ENCODE measurements at places on chromosomes 5 and 9.

DNA sequence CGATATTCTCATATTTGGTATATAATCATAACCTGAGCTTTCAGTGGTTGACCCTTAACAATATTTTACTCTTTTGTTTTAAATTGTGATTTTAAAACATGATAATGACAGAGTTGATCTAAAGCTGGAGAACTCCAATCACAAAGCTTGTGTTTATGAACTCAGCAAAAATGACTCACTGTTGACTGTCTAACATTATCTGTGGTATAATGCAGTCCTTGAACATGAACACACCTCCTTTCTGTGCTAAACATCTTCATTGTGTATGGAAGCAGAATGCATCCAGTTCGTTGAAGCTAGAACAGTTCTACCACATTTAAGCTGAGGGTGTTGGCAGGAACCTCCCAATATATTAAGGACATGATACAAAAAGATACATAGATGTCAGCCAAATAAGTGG lies 1030.2 kb upstream of the SEMA6A start:
- DNase-seq: no peak

DNA sequence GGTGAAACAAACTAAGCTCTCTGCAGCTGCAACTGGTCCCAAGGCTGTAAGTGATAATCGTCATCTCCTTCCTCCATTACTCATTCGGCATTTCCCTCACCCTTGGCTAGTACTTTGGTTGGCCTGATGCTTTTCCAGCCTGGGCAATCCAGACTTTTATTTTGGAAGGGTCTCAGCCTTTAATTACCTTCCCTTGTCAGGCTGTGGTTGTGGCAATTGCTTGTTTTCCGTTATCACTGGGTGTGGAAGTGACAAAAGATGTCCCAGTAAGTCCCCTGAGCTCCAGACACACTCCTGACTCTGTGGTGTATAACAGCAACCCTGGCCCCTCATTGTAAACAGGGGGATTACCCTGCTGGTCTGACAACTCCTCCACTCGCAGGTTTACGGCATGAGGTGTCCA lies 6.3 kb upstream of the FAF2 start:
- DNase-seq: no peak

GRCh38 chr9:119722384-119722783 lies 353.1 kb upstream of the BRINP1 start:
- DNase-seq: no peak

GRCh38 chr9:136347472-136348256 lies 15.9 kb downstream of the DNLZ start:
- no peak for DNase-seq

GRCh38 chr9:90485028-90485427 lies 157.6 kb downstream of the DIRAS2 start:
- no peak for DNase-seq

- DNase-seq: no peak
These were observed 30.6 kb downstream of the GCNT4 start for GRCh38 chr5:75021800-75022199.

DNA sequence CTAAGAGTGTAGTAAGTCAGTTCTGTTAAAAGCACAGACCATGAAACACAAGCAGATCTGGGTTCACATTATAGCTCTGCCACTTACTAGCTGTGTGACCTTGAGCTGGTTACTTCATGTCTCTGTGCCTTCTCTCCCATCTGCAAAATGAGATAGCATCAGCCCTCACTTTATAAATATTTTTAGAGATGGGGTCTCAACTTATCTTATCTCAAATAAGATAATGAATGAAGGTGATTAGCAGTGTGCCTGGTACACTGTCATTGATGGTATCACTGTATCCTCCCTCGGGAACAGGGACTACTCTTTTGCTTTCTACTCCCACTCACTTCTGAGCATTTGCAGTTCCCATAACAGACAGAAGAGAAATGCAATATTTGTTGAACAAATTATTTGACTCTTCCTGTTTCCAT lies 52.4 kb downstream of the GALNT10 start:
- no peak for DNase-seq

GRCh38 chr5:173963867-173964441 lies 25.0 kb upstream of the C5orf47 start:
- DNase-seq: no peak

GRCh38 chr9:38697776-38698300 lies 22.1 kb downstream of the FAM240B start:
- no peak for DNase-seq

- no peak for DNase-seq
These were observed 122.9 kb upstream of the NFIL3 start for GRCh38 chr9:91546574-91546973.

- DNase-seq: no peak
These were observed 441.8 kb upstream of the TLE4 start for GRCh38 chr9:79129865-79130480.

GRCh38 chr9:126392662-126393371 lies 66.2 kb downstream of the MVB12B start:
- DNase-seq: no peak

GRCh38 chr5:156094001-156094400 lies 233.0 kb upstream of the SGCD start:
- no peak for DNase-seq

- no peak for DNase-seq
These were observed 190.2 kb downstream of the ASTN2 start for GRCh38 chr9:117224695-117225094.

GRCh38 chr9:19416143-19416542 lies 7.3 kb downstream of the ACER2 start:
- DNase-seq: no peak

GRCh38 chr5:3694819-3695218 lies 99.2 kb downstream of the IRX1 start:
- DNase-seq: no peak

DNA sequence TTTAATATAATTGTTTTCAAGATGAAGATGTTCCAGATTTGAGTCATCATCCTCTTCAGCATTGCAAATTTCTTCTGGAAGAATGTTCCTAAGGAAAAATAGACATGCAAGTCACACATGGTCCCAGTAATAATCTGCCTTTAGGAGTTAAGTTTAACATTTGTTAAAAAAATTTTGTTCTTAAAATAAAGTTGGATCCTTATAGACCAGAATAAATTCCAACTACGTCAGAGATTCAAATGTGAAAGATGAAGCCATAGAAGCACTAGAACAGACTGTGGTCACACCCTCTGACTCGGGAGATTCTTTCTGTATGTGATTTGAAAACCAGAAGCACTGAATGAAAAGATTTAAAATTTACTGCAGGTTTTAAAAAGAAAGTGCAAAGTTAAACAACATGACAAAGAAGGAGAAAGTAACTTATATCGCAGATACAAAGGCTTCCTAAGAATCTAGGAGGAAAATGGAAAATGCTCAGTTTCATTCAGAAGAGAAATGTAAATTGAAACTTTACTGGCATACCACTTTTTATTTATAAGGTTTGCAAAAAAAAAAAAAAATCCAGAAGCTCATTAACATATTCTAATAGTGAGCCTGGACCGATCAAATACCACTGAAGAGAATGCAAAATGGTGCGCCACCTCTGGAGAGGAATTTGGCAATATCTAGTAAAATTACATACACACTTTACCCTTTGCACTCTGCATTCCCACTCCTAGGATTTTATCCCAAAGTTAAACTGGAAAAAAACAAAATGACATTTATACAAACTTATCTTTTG lies 14.3 kb upstream of the ASPN start:
- DNase-seq: no peak

All from activated T-cell treated with anti-CD3 and anti-CD28 coated beads, Interleukin-2, amount 50 U/mL, for 4 hours (primary cell).